Effector CD4-positive, alpha-beta T cell (primary cell): ENCODE measurements at places on chromosomes 12 and 14.

DNA sequence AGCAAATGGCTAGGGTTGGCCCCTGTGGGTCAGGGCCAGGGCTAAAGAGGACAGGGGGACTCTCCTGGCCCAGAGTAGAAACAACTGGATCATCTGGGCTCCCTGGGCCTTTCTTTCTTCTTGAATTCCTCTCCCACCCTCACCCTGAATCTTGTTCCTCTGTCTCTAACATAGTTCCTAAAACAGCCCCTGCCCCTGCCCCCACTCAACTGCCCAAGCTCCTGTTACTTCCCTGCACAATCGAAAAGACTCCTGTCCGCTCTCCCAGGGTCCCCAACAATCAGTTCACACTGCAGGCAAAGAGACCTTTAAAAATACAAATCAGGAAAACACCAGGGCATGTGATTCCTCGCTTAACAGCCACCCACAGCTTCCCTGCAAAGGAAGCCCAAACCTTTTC is 18.0 kb upstream of the ANKRD33 start:
- no peak for DNase-seq

DNA sequence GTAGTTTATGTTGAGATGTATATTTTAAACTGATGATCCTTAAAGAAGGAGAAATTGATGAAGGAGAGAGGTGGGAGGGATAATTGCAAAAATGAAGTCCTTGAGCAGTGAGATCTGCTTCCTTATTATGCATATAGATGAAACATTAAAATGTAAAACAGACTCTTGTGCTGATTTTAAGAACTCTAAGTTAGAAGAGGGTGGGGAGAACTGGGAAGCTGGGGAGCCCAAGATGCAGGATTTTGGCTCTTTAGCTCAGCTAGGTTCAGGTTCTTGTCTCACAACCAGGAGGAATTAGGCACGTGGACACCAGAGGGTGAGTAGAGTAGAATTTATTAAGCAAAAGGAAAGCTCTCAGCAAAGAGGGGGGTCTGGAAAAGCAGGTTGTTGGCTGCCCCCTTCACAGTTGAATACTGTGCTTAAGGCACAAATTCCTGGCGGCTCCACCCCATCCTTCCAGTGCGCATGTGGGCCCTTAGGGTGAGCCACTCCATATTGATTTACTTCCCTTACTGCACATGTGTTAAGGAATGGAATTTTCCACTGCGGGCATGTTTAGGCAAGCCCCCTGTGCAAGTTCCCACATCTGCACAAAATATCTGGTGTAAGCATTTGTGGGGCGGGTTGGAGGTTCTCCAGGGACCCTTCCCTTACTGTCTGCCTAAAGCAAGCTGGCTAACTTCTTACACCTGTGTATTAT is 141.9 kb downstream of the BICD1 start:
- no peak for DNase-seq

GRCh38 chr12:56046027-56046780 is 4.5 kb downstream of the RPS26 start:
- DNase-seq: no peak

- no peak for DNase-seq
Measured at GRCh38 chr14:103728721-103729120, 13.1 kb downstream of the ZFYVE21 start.

DNA sequence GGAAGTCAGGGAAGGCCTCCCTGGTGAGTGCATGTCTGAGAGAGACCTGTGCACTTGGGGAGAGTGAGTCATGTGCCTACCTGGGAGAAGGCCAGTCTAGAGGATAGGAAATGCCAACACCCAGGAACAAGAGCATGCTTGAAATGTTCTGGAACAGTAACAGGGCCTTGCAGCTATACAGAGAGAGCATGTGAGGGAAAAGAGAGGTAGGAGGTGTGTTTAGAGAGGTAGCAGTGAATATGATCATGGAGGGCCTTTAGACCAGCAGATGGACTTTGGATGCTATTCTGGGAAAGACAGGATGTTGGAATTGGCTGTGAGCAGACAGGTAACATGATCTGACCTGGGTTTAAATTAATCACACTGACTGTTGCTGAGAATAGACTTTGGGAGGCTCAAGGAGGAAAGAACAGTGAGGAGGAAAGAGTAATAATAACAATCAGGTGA is 1143.6 kb downstream of the FLRT2 start:
- no peak for DNase-seq
